EH (cell line): ENCODE measurements at places on chromosomes 5 and 9.
A peak's percentile ranks its signal among the peaks of the same experiment; 100 is the strongest.

- no peak for DNase-seq
Observed at GRCh38 chr5:174218162-174218561, 172.7 kb downstream of the NSG2 start.

DNA sequence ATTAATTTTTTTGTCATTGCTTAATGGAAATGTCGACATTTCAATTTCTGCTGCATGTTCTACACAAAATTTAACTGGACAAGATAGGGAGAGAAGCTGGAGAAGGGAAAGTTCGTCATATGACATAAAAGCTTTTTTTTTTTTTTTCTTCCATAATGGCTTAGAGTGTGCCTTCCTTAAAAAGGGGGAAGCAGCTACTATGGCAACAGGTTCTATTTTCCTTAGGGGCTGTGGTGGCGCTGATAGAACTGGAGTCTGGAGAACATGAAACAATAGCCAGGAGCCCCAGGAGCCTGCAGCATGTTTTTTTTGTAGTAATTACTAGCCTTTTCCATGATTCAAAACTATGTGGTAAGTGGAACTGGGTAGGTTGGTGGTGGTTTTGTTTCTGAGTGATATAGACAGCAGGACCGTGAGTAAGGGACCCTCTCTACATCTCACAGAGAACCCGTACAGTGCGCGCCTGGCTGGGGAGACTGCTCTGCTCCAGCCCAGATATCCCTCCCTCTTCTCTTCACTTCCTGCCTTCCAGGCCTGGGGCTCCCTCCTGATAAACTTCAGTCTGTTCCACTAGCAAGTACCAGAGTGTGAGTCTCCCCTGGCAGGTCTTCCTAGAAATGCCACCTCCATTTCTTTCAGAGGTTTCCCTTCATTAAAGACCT lies 301.6 kb downstream of the NR3C1 start:
- DNase-seq, result no peak

GRCh38 chr5:9888501-9888901 lies 258.4 kb upstream of the TAS2R1 start:
- peak; percentile 95 for DNase-seq

- DNase-seq, result peak; percentile 46
Observed at GRCh38 chr9:70121818-70122436, 78.3 kb downstream of the MAMDC2 start.

- no peak for DNase-seq
Observed at GRCh38 chr5:15785531-15785981, 285.6 kb downstream of the FBXL7 start.

DNA sequence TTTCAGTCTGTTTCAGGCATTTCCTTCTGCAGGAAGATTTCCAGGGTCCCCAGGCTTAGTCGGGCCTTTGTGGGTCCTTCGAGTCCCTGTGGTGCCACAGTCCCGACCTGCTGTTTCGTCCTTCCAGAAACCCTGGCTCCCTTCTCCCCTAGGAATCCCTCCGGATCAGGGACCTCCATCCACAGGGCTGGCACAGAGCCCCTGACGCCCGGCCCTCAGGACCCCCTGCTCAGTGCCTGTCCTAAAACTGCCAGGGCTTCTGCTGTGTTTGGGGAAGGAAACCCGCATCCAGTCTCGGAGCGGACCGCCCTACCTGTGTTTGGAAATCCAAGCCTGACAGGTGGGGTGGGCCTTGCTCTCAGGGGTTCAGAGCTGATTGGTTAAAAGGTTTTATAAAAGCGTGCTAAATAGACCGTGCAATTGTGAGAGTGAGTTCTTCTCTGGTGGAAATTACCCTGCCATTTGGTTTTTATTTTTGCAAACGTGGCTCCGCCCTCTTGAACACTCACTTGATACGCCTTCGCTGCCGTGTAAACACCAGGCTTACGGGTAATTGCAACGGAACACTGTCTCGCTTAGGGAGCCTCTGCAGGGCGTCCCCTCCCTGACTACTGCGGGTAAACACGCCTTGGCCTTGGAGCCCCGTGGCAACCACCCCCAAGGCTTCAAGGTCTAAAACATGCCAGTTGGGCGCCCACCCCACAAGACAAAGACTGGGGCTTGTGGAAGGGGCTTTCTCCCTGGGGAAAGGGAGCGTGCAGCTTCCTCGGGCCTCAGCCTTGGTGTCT lies 121.2 kb downstream of the PHF2 start:
- DNase-seq, result no peak

DNA sequence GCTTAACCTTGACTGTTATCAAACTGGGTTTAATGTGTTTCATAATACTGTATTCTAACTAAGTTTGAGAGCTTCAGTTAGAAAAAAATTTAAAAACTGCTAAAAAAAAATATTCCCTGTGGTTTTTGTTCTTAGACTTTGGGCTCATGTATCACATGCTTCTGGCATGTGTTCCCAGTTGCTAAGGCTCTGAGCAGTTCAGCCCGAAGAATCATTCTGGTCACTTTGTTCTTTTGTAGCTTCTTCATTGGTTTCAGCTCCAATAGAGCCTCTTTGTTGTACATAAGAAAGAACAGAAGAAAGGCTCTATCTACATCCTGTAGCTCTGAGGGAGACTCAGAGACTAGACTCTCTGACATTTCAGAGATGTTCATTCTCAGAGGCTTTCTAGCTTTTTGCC lies 25.6 kb downstream of the KCNN2 start:
- DNase-seq, result peak; percentile 70

DNA sequence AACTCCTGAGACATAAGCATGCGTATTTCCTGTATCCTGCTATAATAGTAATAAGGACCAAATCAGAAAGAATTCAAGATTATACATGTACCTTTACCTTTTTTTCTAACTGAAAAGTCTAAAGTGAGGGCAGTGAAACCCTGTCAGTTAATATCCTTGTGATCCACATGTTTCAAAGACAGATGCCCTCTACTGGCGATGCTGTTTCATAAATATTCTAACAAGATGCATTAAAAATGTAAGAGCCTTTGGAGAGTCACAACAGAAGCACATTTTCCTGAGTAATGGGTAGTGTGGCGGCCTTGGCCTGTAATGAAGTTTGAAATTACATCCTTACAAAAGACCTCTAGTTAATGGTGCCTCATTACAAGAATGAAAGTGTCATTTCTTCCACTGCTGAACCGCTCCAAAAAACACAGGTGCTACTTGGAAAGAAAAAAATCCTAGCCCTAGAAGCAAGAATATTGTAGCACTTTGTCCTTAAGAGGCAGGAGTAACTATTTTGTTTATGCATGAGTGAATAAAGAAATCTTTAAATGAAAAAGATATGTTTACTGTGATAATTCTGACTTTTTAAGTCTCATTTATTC lies 232.6 kb downstream of the EPB41L4A start:
- peak; percentile 55 for DNase-seq

DNA sequence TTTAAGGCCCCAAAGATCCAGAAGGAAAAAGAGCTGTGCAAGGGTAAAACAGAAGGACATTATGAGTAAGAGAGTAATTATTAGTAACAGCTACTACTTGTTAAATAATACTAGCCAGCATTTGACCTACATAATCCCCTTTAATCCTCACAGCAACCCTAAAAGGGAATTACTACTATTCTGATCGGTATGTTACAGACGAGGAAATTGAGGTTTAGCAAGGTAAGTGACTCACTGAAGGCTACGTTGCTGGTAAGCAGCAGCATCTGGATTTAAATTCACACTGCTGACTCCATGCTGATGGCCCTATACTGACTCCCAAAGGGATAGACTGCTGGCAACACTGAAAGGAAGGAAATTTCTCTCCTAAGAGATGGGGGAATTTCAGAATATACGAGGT lies 3.7 kb upstream of the FSD1L start:
- DNase-seq, result no peak

DNA sequence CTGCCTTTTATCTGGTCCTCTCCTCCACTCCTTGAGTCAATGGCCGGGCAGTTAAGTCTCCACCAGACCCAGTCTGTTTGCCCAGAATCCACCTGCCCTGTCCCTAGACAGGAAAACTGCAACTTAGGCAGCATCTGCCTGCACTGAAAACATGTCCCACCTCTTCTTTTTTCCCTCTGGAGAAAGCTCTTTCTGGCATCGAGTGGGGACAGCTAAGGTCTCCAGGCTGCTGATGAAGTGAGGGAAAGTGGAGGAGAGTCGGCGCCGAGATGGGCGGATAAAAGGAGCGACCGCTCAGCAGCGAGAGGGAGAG lies 243 bp upstream of the SHISAL2B start:
- DNase-seq, result no peak

GRCh38 chr5:87394411-87395165 lies 18.1 kb downstream of the CCNH start:
- peak; percentile 69 for DNase-seq

GRCh38 chr5:52863715-52864290 lies 76.1 kb downstream of the ITGA1 start:
- DNase-seq, result no peak

DNA sequence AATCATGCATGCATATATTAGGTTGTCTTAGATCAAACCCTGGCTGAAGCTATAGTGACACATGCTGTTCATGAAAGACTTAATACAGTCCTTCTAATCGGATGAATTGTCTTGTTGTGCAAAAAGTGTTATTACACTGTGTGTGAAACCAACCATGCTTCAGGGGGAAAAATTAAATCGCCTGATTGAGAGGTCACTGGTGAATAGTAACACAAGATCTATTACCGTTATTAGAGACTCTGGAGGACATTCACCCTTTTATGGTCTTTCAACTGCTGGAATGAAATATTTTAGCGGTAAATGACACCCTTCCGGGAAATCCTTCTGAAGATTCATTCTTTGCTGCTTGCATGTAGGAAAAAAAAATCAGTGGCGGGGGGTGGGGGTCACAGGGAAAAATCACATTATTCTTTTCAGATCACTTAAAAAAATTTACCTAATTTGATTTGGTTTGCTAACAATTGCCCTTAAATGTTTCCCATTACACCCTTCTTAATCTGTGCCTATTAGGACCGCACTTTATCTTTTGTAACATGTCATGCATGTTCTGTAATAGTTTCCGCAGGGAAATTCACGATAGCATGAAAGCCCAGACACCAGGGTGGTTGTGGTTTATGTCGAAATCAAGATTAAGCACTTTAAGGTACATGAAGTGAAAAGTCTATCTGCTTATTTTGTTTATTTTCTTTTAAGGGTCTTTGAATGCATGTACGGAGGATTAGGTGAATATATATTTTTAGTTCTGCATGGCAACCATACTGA lies 120.6 kb downstream of the FOCAD start:
- DNase-seq, result no peak

- no peak for DNase-seq
Observed at GRCh38 chr9:120603591-120603990, 23.6 kb upstream of the CDK5RAP2 start.

DNA sequence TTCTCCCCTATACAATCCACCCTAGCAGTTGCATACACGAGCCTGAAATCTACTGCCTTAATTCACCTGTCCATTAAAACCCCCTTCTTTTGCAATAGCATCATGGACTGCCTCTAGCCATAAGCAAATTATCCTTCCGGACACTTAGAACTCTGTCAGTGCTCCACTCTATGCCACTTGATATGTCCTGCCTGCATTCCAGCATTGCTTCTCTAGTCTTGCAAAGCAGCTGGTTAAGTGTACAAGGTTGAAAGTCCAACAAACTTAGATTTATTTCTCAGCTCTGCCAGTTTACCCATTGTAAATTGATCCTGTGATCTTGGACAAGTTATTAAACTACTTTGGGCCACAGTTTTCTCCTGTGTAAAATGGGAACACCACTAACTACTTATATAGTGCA lies 197.9 kb downstream of the EPB41L4A start:
- no peak for DNase-seq

GRCh38 chr5:115366223-115366622 lies 69.8 kb upstream of the CCDC112 start:
- DNase-seq, result peak; percentile 98

GRCh38 chr5:15209053-15209762 lies 290.8 kb upstream of the FBXL7 start:
- DNase-seq, result no peak

DNA sequence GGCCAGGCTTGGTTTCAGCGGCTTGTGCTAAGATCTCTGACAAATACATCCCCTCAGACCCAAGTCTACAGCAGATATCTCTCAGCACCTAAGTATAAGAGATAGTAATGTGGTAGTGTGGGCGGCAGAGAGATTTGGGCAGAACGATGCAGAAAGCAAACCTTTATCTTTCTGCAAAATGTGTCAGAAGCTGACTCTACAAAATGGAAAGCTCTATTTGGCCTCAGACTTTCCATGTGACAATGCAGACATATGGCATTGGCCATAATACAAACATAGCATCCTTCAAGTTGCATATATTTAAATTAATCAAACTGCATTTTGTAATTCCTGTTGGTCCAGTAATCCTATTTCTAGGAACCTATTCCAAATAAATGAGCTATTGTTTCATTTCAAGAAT lies 102.5 kb upstream of the RAI14 start:
- no peak for DNase-seq

DNA sequence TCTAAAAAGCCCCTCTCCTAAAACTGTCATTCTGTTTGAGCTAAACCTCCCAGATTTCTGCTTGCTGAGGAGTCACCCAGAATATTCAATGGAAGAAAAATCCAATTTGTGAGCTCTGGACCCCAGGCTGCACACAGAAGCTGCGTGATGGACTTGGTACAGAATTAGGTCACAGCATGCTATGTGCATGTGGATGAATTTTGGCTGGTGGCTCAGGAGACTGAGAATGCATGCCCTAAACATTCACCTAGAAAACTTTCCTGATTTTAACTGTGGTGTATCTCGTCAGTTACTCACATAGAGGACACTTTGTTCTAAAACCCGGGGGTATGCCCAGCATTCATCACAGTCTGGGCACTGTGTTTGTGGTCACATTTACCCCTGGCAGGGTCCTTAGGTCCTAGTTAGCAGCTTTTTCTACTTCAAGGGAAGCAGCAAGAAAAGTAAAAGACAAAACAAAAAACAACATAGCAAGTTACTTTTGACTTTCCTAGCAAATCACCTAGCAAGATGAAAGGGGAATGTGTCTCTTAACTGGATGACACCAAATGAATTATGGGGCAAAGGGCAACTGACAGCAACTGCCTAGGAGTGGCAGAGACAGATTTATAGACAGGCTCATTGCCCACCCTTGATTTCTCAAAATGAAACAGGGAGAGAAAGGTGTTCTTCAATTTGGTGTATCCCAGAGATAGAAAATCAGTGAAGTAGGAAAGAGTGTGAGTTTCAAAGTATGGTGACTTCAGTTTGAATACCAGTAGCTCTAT lies 8.3 kb upstream of the SHROOM1 start:
- DNase-seq, result no peak

GRCh38 chr9:3721096-3721495 lies 195.3 kb upstream of the RFX3 start:
- DNase-seq, result no peak

DNA sequence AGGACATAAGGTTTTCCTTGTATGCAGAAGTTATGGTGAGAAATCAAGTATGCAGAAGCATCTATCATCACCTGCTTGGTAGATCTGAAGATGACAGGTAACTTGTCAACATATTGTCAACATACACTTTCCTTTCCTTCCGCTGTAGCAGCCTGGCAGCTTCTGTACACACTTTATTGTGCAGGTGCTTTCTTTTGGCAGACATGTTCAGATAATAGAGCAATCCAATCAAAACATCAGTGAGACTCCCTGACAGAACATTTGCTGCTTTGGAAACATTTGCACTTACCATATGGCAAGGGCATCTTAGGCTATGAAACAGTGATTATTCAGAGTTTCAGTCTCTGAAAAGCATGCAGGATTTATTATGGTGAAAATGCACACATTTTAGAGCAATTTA lies 161.1 kb upstream of the CDH12 start:
- no peak for DNase-seq

GRCh38 chr5:28398185-28398584 lies 1359.8 kb upstream of the CDH9 start:
- no peak for DNase-seq

GRCh38 chr5:135648116-135648515 lies 69.3 kb upstream of the CXCL14 start:
- DNase-seq, result no peak
